SK-N-DZ (cell line): ENCODE measurements at places on chromosomes 3 and 15.

GRCh38 chr15:89946681-89947299 lies 34.0 kb upstream of the ARPIN start:
- no peak for DNase-seq

GRCh38 chr15:47795864-47796263 lies 78.6 kb downstream of the SEMA6D start:
- DNase-seq: no peak

DNA sequence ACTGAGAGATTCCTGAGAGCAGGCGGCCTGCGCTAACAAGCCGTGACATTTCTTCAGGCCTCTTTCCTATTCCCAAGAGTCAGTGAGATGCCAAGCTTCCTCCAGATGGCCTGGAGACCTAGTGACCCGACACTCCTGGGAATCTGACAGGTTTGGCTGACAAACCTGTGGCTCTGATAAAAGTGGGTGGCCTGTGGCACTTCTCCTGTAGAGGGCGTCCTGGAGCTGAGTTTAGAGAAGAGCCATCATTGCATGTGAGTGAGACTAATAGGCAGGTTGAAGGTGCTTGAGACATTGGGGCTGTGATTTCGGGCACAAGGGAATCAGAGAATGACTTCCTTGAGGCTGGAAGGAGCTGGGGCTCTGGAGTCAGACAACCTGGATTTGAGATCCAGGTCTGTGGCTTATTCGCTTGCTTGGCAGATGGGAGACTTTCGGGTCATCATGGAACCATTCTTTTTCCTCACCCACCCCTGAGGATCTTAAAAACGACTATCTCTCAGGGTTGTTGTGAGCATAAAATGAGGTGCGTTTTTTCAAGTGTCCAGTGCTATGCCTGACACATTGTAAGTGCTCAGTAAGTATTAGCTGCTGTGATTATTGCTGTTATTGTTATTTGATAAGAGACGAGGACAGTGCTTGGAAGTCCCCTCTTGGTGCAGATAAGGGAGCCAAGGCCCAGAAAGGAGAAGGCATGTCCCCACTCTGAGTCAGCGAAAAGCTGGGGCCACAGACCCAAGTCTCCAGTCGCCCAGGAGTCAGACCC lies 77.2 kb downstream of the SCN10A start:
- DNase-seq: peak; percentile 52

- DNase-seq: no peak
Observed at GRCh38 chr3:20646425-20646824, 460.4 kb upstream of the SGO1 start.

DNA sequence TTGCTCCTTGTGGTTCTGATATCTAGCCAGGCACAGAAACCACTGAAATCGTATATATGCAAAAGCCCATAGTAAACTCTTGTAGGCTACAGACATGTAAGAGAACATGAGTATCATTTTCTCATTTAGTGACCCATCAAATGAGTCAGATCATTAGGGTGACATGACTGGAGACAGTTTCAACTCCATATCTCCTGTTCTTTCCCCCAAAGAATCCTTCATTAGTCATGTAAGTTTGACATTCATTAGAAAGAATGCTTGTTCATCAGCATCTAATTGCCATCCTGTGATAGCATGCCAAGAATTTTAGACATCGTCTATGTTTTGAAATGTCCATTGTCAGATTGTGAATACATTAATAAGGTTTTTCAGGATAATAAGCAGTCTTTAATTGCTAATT lies 264.9 kb upstream of the TPM1 start:
- no peak for DNase-seq

GRCh38 chr3:182491577-182491976 lies 301.7 kb upstream of the ATP11B start:
- peak; percentile 28 for DNase-seq

DNA sequence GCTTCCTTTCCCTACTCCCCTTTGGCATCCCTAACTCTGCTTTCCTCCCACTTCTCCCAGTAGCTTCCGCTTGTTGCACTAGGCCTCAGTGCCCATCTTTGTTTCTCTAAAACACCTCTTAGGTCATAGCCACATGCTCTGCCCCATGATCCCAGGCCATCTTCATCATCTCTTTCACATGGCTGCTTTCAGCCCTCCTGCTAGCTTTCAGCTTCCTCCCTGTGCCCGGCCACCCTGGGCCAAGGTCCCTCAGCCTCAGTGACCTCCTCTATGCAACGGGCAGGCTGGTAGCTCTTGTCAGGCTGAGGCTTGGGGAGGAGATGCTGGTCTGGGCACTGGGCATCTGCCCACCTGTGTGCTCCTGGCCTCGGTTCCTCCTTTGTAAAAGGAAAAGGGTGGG lies 2.3 kb downstream of the PLEKHO2 start:
- no peak for DNase-seq

GRCh38 chr15:101520395-101520794 lies 30.9 kb upstream of the PCSK6 start:
- DNase-seq: no peak

DNA sequence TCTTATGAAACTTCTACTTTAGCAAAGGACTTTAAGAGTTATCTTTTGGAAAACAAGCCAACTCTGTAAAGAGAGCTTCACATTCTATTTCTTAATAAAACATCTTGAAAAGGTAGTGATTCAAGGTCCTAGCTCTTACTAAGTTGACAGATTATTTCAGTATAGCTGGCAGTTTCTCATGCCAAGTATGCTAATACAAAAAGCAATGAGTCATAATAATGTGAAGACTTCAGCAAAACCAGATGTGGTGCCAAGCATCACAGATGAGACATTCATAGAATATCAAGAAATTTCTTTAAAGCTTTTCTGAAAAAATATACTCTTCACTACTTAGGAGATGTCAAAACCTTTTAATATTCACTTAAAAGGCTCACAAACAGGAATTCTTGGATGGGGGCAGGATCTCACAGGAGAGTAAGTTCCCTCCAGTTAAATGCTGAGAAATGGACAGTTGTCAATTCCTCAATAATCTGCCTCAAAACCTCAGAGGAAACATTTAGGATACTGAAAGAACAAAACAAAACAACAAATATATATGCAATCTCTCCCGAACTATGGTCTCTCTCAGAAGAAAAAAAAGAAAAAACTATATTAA lies 45.6 kb downstream of the DCBLD2 start:
- no peak for DNase-seq

- no peak for DNase-seq
Observed at GRCh38 chr3:134709561-134710312, 58.9 kb upstream of the KY start.

DNA sequence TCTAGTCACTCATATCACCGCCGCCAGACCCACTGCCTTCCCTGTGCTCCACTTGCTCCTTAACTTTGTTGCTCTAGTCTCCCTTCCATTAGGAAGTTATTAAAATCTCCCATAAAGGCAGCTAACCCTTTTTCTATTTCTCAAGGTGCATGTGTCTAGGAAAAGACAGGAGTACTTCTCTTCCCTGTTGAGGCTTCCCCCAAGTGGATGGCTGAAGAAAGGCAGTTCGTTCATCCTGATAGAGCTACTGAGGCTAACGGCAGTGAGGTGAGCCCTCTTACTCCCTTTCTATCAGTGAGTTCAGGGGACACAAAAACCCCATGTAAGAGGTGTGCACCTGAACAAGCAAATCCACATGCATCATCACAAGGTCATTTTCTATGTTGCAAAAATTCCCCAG lies 397.8 kb downstream of the IGSF11 start:
- peak; percentile 15 for DNase-seq

DNA sequence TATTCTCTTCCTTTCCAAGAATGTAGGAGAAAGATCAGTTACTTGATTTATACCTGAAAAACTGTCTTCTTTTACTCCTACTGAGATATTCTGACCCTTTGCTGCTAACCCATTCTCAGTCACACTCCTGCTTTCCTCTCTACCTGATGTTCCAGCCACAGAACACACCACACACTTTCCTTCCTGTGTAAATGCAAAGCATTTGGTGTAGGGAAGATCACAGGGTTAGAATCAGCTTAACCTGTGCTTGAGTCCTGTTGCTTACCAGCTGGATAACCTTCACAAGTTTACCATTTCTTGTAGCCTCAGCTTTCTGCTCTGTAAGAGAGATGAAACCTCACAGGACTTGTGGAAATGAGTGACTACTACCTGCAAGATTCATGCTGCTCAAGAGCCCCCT lies 489.8 kb upstream of the GOLIM4 start:
- no peak for DNase-seq

- no peak for DNase-seq
Observed at GRCh38 chr3:76694063-76694462, 345.8 kb upstream of the ROBO2 start.

- DNase-seq: no peak
Observed at GRCh38 chr15:66578286-66578875, 12.6 kb upstream of the LCTL start.

- DNase-seq: no peak
Observed at GRCh38 chr15:66063147-66063546, 190.4 kb downstream of the MEGF11 start.

DNA sequence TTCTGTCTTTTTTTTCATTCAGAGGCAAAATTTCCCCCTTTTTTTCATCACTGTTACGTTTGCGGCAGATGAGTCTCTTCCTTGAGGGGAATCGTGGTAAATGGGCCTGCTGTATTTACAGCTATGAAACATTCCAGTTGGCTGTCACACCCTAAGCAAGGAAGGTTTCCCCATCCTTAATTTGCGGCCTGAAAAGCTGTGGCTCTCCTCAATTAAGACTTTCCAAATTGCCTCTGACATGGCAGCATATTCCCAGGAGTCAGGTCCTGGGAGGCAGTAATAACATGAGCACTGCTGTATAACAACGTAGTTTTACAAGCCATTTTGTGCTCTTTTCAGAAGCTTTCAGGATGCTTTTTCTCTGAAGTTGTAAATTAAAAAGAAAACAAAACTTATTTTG lies 420.9 kb downstream of the LPP start:
- DNase-seq: peak; percentile 99

- DNase-seq: peak; percentile 76
Observed at GRCh38 chr3:120200493-120201235, 84.4 kb downstream of the GPR156 start.

DNA sequence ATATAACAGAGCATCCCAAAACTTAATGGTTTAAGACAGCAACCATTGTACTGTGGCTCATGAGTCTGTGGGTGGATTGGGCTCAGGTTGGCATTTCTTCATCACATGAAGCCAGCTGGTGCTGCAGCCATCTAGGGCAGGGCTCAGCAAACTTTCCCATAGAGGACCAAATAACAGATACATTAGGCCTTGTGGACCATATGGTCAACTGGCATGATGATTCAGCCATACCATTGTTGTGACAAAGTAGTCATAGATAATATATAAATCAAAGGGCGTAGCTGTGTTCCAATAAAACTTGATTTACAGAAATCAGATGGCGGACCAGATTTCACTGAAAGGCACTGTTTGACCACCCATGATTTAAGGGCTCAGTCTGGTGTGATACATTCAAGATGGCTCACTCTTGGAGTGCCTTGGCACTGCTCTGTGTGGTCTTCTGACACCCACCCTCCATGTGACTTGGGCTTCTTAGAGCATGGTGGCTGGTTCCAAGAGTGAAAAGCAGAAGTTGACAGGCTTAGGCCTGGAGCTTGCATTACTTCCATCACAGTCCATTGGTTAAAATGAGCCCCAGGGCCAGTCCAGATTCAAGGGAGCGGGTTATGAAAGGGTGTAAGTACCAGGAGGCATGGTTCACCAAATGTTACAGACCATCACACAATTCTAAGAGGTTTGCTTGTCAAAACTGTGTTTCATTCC lies 40.8 kb upstream of the BHLHE40 start:
- no peak for DNase-seq

DNA sequence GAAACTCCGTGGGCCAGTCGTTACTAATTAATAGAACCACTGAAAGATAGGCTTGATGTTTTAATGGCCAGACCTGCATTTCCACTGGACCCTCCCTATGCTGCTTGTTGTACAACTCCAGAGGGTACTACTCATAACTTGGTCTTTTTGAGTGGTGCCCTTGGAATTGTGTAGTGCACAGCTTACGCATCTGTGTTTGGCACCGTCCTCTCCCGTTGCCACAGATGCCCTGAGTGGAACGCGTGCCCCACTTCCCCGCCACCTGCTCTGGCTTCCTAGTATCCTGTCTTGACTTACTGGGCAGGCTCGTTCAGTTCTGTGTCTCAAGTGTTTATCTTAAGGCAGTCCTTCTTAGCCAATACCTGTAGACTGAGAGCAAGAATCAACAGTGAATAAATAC lies 78.7 kb downstream of the USP13 start:
- no peak for DNase-seq

- DNase-seq: no peak
Observed at GRCh38 chr3:39784922-39785321, 24.5 kb upstream of the MYRIP start.

GRCh38 chr3:105869861-105870755 lies 1.3 kb upstream of the CBLB start:
- peak; percentile 5 for DNase-seq

GRCh38 chr15:52005748-52006701 lies 13.0 kb upstream of the MAPK6 start:
- no peak for DNase-seq

GRCh38 chr3:31247063-31247447 lies 285.7 kb upstream of the STT3B start:
- no peak for DNase-seq

DNA sequence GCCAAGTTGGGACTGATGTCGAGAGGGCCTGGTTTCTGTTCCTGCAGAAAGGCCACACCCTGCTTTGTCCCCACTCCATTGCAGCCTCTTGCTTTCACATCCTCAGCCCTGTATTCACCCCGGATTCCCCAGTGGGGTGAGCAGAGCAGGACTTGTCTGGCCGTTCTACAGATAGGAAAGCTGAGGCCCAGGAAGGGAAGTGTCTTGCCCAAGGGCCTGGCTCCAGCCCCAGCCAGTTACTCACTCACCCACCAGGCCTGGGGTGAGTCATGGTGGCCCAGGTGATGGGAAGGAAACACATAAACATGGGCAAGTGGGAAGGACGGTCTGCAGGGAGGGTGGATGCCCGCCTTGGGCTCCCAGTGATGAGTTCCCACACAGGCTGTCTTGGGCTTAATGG lies 6.1 kb upstream of the DUSP7 start:
- no peak for DNase-seq

DNA sequence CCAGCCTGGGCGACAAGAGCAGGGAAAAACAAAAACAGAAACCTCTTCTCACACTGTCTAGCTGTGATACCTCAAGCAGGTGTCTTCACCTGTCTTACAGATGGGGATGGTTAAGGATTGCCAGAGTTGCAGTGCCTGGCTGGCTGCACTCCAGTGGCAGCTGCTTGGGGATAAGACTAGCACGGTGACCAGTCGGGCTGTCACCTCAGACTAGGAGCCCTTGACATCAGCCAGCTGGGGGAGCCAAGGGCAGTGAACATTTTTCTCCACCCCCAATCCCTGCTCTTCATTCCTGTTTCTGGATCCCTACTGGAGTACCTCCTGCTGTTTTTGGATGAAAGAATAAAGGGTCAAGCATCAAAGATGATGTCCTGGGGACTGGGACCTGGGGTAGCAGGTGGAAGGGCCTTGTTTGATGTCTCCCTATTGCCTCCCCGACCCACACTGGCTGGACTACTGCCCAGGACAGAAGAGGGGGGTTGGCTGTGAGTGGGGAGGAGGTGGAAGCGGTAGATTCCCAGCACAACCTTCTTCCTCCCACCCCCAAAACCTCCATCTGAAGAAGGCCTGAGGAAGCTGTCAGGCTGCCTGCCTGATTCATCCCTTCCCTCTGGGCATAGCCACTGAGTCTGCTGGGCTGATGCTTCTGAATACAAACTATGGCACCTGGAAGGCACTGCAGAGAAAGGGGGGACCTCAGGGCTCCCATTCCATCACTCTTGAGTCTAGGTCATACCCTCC lies 7.0 kb upstream of the CPNE9 start:
- no peak for DNase-seq
